ENCODE measurements at places on chromosomes 12 and 14. TPM values are rescaled to one million over a fixed set of nuclear protein-coding genes. Genes with fewer than 3 reads are reported as not detected.

Gene DEPDC4
- total RNA-seq: 0.20 TPM

Gene PRB2
- total RNA-seq: not detected

- DNase-seq: no peak
These were observed 43.2 kb downstream of the CALM1 start for GRCh38 chr14:90440021-90440451.

GRCh38 chr12:92034858-92035401, 110.7 kb downstream of the BTG1 start:
- DNase-seq: peak; percentile 47

- DNase-seq: no peak
These were observed 18.1 kb upstream of the CAND1 start for GRCh38 chr12:67251012-67251411.

DNA sequence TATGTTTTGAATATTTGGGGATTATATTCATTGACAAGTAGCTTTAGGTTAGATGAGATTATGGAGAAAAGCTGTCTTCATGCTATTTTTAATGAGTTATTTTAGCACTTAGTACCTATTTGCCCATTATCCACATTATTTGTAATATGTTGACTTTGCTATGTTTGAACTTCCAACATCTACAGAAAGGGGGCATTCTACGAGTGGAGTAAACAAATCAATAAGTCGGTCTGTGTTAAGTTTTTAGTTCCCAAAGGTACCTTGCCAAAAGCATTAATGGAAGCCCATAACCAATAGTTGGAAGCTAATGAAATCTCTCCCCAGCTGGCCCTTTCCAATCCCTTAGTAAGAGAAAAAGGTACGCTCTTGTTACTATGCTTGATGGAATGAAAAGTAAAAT, 250.0 kb upstream of the E2F7 start:
- no peak for DNase-seq

GRCh38 chr12:94790825-94791224, 140.5 kb upstream of the TMCC3 start:
- DNase-seq: no peak

DNA sequence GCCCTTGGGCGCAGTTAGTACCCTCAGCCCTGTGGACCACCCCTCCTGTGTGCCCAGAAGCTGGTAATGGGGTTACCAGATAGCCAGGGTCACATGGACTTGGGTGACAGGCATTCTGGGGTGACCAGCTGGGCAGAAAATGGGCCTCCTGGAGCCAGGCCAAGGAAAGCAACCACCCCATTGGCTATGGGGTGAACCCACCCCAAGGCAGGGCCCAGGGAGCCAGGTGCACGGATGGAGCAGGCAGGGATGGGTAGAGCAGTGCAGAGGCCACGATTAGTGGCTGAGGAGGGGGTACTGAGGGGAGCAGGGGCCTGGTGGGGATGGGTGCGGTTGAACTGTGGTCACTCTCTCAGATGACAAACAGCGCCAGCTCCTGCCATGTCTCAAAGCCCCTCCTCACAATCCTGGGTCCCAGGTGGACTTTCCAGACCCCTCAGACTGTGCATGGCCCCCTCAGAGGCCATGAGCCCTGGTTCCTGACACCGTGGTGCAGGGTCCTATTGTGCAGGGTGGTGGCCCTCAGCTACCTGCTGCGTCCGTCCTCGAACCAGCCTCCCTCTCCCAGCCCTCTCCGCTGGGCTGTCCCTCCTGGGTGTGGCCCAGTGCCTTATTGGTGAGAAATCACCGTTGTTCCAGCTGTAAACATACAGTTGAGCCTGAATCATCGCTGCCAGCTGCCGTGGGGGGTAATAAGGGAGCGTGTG, 23.4 kb upstream of the BEGAIN start:
- DNase-seq: no peak

GRCh38 chr12:113200021-113200797, 14.7 kb downstream of the RITA1 start:
- no peak for DNase-seq

DNA sequence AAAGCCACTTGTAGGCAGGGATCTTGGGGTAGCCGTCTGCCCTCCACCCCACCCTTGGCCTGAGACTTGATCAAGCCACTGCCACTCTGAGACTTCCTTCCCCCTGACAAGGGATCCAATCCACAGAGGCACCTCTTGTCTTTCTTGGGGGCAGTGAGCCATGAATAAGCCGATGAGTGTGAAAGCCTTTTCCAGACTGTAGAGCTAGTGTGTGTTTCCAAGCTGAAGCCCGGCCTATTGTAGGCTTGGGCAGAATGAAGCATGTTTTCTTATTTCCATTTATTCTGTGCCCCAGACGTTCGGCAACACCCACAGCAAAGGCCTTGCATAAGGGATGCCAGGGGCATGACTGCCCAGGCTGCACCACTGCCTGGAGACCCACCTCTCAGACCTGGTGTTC, 991.6 kb downstream of the BCL11B start:
- no peak for DNase-seq

All from pulmonary artery endothelial cell (primary cell).